Coronary artery (tissue), 2 donors: ENCODE measurements at places on chromosomes 12 and 14.

GRCh38 chr14:96905825-96906224 is 108.6 kb downstream of the VRK1 start:
- DNase-seq = no peak

GRCh38 chr12:71967211-71967610 is 28.6 kb downstream of the TPH2 start:
- no peak for DNase-seq

DNA sequence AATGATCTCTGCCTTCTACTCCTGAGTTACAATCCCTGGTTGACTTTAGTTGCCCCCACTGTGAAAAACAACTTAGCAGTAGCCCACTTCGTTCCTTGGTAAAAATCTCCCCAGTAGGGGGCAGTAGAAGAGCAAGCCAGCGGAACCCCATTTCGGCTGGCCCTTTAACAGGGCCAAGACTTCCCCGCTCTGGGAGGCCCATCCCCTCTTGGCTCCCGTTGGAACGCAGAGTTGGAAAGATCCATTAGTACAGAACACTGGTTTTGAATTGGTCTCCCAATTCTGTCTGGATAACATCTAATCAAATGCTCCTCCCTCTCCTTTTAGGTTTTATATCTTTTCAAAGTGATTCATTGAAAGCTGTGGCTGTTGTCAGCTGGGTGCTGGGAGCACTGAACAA is 1133.3 kb downstream of the BCL11B start:
- DNase-seq = no peak

- DNase-seq = no peak
These were observed 167.0 kb downstream of the EFCAB11 start for GRCh38 chr14:89787525-89787924.

GRCh38 chr14:38948171-38948570 is 154.9 kb downstream of the SEC23A start:
- no peak for DNase-seq

- DNase-seq = no peak
These were observed 3.6 kb upstream of the ARID2 start for GRCh38 chr12:45725631-45726602.

GRCh38 chr12:6065863-6066199 is 58.6 kb downstream of the VWF start:
- DNase-seq = no peak

DNA sequence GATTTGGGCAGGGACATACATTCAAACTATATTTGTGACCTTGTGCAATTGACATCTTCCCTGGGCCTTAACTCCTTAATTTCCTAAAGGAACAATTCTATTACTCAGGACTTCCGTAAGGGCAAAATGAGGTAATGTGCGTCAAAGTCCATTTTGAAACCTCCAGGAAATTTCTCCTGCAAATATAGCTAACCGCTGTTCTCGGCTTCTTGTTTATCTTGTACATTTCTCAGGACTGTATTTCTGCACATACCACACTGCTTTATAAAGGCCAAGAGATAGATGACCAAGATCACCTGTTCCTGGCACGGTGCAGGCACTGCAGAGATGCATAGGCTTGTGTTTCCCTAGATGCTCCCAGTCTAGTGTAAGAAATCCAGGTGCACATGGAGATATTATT is 1009.4 kb downstream of the BCL11B start:
- no peak for DNase-seq

- no peak for DNase-seq
These were observed 2.9 kb downstream of the PHLDA1 start for GRCh38 chr12:76028571-76029277.

- DNase-seq = no peak
These were observed 4.4 kb upstream of the GPD1 start for GRCh38 chr12:50099302-50100008.

GRCh38 chr12:112116232-112117060 is 7.9 kb upstream of the NAA25 start:
- no peak for DNase-seq

GRCh38 chr12:90854136-90854689 is 100.8 kb downstream of the CCER1 start:
- DNase-seq = no peak

DNA sequence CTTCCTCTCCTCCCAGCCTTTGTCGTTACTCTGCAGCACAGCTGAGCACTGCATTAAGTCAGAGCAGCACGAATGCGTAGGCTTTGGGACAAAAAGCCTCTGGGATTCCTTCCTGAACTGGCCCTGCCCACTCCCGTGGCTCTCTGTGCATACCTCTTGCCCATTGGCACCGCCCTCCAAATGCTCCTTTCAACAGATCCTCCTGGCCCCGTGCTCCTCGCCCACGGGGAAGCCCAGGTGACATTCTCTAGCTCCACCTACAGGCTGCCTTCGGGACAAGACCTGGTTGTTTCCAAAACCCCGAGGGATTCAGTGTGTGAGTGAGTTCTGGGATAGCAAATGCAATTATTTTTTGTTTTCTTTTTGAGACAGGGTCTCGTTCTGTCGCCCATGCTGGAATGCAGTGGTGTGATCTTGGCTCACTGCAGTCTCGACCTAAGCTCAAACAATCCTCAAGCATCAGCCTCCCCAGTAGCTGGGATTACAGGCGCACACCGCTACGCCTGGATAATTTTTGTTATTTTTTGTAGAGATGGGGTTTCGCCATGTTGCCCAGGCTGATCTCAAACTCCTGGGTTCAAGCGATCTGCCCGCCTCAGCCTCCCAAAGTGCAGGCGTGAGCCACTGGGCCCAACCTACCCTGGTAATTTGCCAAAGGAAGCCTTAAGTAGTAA is 17.9 kb upstream of the TDRD9 start:
- no peak for DNase-seq

GRCh38 chr12:103857164-103857563 is 16.1 kb upstream of the NT5DC3 start:
- DNase-seq = no peak

- DNase-seq = no peak
These were observed 19.5 kb downstream of the VSX2 start for GRCh38 chr14:74258764-74259035.

DNA sequence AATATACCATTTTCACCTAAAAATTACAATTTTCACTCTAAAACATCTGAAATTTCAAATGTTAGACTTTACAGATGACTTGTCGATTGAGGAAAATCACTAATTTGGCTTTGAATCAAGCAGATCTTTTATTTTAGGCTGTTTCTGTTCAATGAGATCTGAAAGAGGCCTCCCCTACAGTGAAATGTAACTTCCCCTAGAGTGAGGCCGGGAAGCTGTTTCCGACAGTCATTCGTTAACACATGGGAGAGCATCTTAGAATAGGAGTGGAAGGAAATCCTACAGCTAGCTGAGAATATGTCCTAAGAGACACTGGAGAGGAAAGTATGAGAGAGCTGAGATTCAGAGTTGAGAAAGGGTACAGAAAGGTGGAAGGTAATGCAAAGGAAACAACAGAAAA is 5.7 kb upstream of the C14orf93 start:
- no peak for DNase-seq

DNA sequence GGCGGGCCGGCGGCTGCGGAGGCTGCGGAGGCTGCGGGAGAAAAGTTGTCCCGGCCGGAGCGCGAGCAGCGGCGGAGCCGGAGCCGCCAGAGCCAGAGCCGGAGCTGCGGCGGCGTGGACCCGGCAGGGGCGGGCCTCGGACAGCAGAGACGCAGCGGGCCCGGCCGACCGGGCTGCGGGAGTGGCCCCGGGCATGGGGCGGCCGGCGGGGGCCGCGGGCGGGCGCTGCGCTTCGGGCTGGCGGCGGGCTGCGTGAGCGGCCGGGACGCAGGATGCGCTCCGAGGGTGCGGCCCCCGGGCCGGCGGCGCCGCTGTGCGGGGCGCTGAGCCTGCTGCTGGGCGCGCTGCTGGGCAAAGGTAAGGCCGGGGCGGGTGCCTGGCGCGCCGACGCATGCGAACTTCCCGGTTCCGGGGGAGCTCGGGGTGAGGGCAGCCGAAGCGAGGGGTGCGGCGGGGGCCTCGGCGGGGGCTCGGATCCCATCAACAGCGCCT is at the start of gene TMEM132C:
Gene TMEM132C (plus strand): TSS at position 40 of the 492 bp plus-strand sequence. CDS start 233 bp downstream, at position 273.
- no peak for DNase-seq

GRCh38 chr12:129719416-129719815 is 184.4 kb downstream of the TMEM132D start:
- no peak for DNase-seq

DNA sequence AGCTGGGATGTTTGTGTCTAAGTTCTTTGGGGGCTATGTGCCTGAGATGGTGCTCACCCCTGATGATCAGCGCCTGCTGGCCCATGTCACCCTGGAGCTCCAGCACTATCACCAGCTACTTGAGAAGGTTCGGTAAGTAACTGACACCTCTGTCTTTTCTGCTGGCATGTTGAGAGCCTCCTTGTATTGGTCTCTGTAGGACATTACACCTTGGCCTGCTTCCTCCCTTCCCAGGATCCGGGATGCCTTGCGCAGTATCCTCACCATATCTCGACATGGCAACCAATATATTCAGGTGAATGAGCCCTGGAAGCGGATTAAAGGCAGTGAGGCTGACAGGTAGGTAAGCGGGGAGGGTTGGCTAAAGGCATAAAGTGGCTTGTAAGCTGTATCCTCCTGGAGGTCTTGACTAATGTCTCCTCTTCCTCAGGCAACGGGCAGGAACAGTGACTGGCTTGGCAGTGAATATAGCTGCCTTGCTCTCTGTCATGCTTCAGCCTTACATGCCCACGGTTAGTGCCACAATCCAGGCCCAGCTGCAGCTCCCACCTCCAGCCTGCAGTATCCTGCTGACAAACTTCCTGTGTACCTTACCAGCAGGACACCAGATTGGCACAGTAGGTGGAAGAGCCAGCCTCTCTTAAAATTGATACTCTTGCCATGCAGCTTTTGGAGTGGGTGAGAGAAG is 5.5 kb downstream of the DDIT3 start:
- no peak for DNase-seq

DNA sequence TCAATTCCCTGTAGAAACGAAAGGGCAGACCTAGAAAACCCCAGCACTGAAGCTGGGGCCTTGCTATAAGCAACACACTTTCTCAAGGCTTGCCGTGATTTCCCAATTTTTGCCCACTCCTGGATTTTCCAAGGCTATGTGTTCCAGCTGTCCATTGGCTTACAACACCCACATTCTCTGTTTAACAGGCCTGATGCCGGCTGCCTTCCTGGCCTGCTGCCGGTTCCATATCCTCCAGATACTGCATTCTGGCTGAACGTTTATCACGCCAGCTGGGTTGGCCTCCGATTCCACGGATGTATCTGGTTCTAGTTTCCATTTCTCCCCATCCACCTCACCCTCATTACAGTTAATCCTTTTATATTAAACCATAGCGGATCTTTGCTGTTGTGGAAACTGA is 2.0 kb upstream of the PCNX1 start:
- DNase-seq = no peak

DNA sequence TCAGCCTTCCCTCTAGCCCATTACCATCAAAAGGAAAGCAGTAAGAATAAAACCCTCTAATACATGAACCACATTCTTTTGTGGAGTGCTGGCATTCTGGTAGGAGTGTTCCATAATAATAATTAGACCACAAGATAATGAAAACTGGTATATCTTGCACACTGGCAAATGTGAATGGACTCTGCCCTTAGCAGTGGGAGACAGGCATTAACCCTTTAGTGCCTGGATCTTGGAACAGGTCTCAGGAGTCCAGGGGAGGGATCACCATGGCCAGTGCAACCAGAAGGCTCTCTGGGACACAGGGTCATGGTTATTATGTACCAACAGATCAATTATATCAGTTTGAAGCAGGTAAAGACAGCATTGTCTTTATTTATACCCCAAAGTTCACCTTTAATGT is 387.5 kb upstream of the TMPO start:
- no peak for DNase-seq

- no peak for DNase-seq
These were observed 61.4 kb upstream of the PCED1B start for GRCh38 chr12:47017901-47018475.

DNA sequence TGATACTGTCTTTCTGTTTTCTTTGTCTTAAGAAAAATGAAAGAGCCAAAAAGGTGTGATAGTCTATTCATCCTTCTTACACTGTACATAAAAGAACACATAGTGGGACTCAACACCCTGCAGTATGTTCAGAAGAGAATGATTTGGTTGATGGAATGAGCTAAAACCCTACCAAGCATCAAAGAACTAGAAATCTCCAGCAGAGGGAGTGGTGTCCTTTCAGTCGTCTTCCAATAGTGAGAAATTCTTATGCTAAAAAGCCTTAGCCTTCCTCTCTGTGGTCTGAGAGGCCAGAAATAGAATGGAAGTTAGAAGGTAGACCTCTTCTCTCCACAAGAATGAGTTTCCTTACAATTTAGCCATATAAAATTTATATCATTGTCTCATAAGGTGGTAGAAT is 393.4 kb upstream of the SEL1L start:
- no peak for DNase-seq

DNA sequence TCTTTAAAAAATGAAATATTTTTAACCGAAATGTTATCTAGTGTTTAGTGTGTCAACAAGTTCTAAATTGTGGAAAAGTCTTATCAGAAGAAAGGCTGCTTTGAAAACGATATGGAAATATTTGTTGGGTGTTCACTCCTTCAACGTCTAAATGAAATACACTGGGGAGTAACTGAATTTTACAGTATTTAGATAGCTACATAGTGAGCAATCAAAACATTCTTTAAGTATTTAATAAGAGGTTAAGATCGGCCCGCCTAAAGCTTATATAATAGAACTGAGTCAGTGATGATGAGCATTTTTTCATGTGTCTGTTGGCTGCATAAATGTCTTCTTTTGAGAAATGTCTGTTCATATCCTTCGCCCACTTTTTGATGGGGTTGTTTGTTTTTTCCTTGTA is 228.3 kb downstream of the RAD51B start:
- no peak for DNase-seq

DNA sequence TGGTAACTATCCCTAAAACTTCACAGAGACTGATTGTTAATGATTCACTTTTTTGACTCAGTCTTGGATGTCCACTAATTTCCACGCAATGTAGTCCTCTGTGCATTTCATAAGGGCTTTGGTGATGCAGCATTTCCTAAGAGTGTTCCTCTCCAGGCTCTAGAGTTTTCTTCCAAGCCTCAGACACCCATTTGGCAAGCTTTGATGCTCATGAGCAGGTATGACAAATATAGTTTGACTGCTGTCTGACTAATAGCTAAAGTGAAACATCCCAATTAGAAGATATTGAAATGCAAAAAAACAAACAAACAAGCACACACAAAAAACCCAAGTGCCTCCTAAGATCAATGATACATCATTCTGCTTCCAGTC is 1.5 kb upstream of the VAMP1 start:
- no peak for DNase-seq

GRCh38 chr12:122243965-122244364 is 18.1 kb upstream of the DIABLO start:
- no peak for DNase-seq

- DNase-seq = no peak
These were observed 67.0 kb downstream of the SYT1 start for GRCh38 chr12:78931466-78931990.

- no peak for DNase-seq
These were observed 34.2 kb downstream of the ZFYVE21 start for GRCh38 chr14:103749860-103750259.

DNA sequence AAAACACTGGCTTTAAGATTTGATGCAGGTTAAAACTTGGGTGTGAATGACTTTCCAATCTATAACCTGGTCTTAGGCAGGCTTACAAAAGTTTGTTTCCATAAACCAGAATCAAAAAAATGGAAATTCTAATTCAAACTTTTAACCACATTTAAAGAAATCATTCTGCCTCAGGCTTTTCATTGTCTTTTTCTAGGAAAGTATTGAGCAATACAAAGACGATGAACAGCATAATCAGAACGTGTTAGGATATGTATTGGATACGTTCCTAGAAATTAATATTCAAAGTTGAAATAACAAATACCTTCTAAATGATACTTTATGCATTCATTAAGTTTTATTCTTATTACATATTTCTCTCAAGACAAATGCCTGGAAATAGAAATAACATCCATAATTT is 172.9 kb downstream of the CEP128 start:
- no peak for DNase-seq

- peak; percentile 91 for DNase-seq
These were observed at the start of gene RNASE4 for GRCh38 chr14:20683891-20684661. RNASE4 (plus strand) TSS chr14:20684560; CDS start chr14:20699372, 14,812 bp downstream.
